Forelimb muscle (tissue), 1 donor: ENCODE measurements at places on chromosomes 3 and 15.

DNA sequence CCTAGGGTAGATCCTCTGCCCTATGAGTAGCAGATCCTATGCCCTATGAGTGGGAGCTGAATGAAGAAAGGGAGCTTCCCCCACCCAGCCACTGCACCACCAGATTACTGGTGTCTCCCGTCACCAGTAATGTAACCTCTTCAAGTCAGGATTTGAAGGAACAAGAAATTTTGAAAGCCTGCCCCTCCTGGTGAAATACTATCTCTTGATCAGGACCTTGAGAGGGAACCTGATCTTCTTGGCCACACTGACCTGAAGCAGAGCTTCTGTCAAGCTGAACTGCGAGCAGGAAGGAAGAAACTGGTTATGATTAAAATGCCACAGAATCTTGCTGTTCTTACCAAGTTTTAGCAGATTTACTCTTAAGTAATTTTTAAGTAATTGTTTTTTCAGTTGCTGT, 62.8 kb downstream of the RSL24D1 start:
- DNase-seq: no peak

DNA sequence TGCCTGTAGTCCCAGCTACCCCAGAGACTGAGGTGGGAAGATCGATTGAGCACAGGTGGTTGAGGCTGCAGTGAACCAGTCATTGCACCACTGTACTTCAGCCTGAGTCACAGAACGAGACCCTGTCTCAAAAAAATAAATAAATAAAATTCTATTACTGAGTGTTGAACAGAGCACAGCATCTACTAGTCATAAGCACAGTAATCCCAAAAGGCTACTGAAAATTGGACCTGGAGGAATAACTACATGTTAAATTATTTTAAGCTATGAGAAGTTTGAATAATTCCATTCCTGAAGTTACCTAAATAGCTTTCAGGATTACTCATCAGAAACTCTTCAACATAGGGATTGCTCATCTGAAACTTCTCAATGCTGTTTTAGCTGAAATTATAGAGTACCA, 43.4 kb downstream of the ARMC8 start:
- DNase-seq: no peak

DNA sequence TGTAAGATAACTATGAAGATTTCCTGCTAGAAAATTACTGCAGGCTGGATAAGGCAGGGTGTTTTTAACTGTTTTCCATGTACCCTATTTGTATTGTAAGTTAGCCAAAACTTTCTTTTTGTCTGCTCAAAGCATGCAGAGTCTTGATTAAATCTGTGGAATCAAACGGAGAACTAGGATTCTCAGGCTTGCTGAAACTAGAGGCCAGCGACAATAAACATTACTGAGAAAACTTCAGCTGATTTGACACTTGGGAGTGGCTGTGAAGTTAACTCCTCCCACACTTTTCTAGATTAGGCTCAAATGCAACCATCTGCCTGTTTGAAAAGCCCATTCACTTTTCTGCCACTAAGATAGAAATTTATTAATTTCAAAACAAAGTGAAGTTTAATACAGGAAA, 153.2 kb upstream of the FRMD4B start:
- no peak for DNase-seq

DNA sequence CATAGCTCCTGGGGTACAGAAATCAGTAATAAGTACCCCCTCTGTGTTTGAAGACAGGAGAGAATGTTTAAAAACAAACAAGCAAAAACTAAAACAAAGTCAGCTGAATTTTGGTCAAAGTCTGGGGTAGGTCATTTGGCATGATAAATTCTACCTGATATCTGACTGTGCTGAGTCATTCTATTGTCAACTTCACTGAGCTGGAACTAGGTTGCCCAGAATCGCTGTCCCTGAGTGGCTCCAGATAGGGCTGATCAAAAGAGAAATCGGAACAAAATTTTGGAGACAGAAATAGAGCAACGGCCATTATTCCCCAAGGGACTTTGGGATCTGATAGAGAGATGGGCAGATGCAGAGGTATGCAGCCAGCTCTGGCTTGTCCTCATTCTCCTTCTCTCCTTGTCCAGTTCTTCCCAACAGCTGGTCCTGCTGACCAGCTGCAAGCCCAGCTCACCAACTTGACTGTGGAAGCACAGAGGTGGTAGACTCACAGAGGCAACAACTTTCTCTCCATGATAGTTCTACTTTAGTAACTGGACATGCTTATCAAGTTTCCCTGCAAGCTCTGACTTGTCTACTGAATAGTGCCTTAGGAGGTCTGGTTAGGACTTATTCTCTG, 57.3 kb upstream of the MYRIP start:
- DNase-seq: no peak

GRCh38 chr15:69730281-69731080, 277.9 kb downstream of the RPLP1 start:
- no peak for DNase-seq

GRCh38 chr15:81747482-81747881, 298.3 kb downstream of the MEX3B start:
- DNase-seq: no peak

- DNase-seq: no peak
Observed at GRCh38 chr3:126962756-126963155, 20.2 kb upstream of the PLXNA1 start.

GRCh38 chr3:156688632-156689452, 14.5 kb downstream of the TIPARP start:
- no peak for DNase-seq

DNA sequence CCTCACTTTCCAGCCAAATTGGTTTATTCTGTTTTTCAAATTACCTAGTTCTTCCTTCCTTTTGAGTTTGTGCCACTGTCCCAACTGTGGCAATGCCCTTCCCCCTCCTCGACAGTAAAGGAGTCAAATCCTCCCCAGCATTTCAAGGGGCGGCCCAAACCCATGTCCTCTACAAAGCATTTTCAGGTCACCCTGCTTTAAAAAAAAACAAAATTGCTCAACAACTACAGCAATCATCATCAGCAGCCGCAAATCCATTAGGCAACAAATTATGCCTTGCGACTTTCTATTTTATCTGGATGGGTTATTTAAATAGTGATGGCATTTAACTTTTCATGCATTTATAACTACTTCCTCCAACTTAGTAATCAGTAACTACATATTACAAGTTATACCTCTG, 32.7 kb downstream of the PLD1 start:
- no peak for DNase-seq

GRCh38 chr3:151552589-151552988, 91.7 kb upstream of the IGSF10 start:
- DNase-seq: no peak

- DNase-seq: no peak
Observed at GRCh38 chr3:71372241-71372768, 211.2 kb downstream of the FOXP1 start.

- DNase-seq: no peak
Observed at GRCh38 chr3:100001526-100002270, 112.6 kb downstream of the FILIP1L start.

DNA sequence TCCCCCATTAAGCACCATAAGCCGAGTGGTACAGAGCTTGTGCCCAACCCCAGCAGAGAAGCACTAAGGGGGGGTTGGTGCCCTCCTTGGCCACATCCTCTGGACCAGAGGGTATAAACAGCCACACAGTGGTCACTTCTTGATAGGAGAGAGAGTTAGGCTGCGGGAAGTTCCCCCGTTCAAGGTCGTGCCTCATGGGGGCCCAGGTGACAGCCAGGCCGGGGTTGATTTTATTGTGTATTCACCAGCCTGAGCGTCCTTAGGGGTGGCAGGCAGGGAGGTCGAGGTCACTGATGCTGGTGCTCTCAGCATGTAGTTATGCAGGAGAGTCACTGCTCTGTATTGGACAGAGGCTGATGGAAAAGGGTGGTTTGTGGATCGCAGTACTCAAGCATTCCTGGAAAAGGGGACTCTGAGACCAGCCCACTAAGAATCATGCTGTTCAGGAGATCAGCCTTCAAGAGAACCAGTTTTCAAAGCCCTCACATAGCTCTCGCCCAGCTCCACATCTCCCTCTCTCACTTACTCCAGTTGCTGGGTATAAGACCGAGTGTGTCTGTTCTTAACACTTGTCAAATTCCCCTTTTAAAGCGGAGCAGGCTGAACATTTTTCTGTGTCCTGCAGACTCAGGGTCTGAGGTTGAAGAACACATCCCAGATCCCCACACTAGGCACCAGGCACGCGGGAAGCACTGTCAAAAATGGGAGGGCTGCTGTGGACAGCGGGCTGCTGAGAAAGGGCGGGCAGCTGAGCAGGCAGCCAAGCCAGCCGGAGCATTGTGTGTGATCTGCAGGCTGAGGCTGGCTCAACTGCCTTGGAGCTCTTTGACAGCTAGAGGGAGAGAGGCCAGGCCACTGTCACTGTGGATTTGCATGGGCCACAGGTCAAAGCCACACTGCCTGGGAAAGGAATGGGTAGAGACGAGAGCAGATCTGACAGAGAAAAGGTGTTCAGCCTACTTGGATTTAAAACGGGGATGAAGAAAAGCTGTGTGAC, 279.3 kb upstream of the LRRFIP2 start:
- no peak for DNase-seq

- DNase-seq: no peak
Observed at GRCh38 chr15:56533731-56534403, 68.9 kb upstream of the MNS1 start.

DNA sequence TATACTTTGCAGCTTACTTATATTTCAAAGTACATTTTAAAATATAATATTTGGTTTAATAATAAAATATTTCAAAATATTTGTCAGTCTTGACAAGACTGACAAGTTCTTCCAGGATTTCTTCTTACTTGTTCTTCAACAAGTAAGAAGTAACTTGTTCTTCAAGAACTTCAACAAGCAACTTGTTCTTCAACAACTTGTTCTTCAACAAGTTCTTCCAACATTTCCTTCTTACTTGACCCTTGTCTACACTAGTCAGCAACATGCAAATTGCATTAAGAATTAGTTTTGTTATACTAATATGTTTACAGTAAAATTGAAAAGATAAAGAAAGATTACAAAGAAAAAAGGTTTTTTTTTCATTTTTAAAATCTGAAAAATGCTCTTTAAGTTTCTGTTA, 731.7 kb downstream of the NSUN3 start:
- no peak for DNase-seq

GRCh38 chr3:36926292-36926897, 18.5 kb downstream of the TRANK1 start:
- no peak for DNase-seq

DNA sequence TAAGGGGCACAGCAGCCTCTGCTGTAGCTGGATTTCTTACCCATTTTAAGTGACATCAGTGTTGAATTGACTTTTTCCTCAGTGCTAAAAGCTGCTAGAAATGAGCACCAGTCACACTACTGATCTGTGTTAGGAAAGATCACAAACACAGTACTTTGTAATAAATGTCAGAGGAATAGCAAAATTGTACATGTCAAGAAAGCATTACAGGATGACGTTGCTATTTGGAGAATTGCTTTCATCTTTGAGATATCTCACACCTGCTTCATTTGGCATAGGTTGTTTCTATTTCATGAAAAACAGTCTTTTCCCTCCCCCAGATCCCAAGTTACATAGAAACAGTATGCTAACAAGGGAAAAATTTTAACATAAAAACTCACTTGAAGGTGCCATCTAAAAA, 77.8 kb downstream of the SLC25A26 start:
- DNase-seq: no peak

GRCh38 chr3:57937092-57937491, 71.1 kb upstream of the FLNB start:
- no peak for DNase-seq

DNA sequence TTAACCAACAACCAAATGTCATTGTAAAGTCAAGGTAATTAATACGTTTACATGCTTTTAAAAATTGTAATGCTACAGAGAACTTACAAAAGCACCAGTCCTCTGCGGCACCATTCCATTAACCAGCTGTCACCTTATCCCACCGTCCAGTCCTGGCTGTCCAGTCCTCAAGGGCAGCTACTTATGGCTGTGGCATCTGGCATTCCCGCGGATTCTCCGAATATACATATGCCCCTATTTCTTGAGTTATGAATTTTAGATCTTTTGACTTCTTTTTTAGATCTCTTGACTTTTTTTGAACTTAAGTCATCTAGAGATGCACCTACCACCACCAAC, 382 bp upstream of the POMGNT2 start:
- DNase-seq: no peak

- no peak for DNase-seq
Observed at GRCh38 chr3:60514085-60514649, 737.1 kb downstream of the FHIT start.

DNA sequence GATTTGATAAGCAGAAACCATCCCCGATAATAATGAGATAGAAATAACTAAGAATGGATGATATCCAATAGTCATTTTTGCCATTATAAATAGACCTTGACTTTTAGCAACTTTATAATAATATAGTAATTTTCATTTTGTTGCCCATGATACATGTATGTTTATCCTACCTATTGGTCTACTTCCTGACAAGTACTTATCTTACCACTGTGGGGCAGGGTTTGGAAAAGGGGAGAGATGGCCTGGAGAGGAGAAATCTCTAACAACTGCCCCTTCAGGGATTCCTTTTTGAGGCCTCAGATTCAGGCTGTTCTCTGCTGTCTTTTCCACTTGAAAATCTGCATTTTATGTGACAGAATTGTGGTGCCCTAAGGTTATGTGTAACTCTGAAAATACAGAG, 42.2 kb downstream of the FAM98B start:
- DNase-seq: no peak

DNA sequence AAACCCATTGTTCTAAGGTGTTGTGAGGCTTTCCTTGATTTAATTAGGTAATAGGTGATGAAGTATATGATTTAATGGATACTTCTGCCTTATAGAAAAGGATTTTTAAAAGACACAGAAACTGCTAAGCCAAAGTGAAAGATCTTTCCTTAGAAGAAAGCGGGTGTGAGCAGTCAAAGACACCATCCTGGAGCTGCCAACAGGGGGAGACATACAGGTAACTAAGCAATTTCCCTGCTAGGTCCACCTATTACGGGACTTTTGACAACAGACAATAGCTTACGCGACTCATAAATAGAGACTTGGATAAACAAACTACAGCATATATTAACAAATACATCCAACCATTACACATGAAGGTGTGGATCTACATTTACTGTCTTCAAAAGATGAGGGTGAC, 669.5 kb downstream of the SQOR start:
- no peak for DNase-seq

DNA sequence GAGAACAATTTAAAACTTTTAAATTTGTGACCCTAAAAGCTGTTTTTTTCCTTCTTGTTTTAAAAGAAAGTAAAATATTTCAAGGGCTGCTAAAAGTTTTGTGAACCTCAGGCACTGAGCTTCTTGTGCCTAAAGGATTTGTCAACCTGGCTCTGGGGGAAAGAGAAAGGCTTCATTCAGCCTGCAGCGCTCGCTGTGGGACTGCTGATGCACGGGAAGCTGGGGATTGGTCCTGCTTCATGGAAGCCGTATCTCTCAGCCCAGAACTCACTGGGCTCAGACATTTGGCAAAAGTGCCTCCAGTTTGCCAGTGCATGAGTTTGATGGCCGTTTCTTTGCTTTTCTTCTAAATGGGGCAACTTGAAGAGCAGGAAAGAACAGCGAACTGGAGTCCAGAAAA, 30.8 kb downstream of the TPRG1 start:
- no peak for DNase-seq

DNA sequence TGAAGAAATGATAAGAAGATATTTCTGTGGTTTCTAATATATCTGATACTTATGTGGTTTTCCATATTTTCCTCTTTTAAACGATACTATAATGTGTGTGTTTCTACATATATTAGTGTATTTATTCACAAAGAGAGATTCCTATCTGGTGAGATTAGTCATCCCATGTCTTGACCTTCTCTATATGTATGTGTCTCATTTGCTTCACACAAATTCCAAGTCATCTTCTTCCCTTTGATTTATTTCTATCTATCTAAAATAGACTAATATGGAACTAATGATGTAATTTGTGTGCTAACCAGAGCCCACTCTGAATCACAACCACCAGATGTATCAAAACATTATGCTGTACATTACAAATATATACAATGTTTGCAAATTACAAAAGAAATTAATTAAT, 154.7 kb upstream of the KCNMB2 start:
- DNase-seq: no peak

GRCh38 chr3:171984883-171985282, 54.5 kb upstream of the FNDC3B start:
- DNase-seq: no peak
